ENCODE measurements at places on chromosomes 7 and 10.
A peak's percentile ranks its signal among the peaks of the same experiment; 100 is the strongest.

- peak; percentile 30 for DNase-seq
Observed at GRCh38 chr7:128221929-128222403, 19.1 kb upstream of the LEP start.

DNA sequence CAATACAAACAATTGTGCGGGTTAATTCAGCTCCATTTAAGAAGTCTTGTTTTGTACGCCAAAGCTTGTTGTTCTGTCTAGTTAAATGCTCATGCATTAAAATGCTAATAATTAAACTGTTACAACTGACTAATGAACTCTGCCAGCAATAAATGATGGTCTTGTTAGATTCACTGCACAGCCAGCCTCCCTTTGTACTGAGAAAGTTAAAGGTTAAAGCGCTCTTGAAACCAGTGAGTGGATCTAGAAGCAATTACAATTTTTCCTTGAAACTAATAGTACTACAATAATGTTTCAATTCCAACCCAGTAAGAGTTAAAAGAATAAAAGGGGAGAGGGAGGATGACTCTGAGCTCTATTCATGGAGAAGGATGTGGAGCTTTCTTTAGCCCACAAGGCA, 233.0 kb downstream of the EMX2 start:
- DNase-seq, result no peak

- DNase-seq, result no peak
Observed at GRCh38 chr7:139741789-139742344, 35.9 kb downstream of the HIPK2 start.

GRCh38 chr7:15046861-15047260, 144.3 kb upstream of the DGKB start:
- no peak for DNase-seq

DNA sequence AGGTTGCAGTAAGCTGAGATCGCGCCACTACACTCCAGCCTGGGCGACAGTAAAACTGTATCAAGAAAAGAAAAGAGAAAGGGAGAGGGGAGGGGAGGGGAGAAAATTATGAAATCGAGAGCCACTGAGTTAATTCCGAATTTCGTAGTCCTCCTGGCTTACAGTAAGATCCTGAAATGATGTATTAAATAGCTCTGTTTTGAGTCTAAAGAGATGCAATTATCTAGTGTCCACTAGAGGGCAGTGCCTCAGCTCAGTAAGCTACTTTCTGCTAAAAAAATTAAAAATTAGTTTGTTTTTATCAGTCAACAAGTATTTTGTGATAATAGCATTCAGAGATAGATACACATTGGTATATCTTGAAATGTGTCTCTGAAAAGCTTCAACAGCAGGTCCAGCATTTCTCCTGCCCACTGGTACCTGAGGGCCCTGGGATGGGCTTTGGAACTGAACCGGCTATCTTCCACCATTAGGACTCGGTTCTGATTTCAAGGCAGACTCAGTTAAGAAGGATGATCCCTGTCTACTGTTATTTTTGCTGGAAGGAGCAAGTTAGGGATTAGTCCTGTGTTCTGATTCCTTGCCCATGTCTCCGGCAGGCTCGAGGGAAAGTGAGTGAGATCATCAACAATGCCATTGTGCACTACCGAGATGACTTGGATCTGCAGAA, 19.5 kb downstream of the TSPAN33 start:
- DNase-seq, result peak; percentile 38

Data from AG09319 (cell line).